NCI-H748 treated with DMSO at 0.1 percent for 48 hours (cell line): ENCODE measurements at places on chromosomes 1 and 21.
A peak's percentile ranks its signal among the peaks of the same experiment; 100 is the strongest.

- no peak for DNase-seq
These were observed 24.4 kb upstream of the NDC1 start for GRCh38 chr1:53862507-53862906.

DNA sequence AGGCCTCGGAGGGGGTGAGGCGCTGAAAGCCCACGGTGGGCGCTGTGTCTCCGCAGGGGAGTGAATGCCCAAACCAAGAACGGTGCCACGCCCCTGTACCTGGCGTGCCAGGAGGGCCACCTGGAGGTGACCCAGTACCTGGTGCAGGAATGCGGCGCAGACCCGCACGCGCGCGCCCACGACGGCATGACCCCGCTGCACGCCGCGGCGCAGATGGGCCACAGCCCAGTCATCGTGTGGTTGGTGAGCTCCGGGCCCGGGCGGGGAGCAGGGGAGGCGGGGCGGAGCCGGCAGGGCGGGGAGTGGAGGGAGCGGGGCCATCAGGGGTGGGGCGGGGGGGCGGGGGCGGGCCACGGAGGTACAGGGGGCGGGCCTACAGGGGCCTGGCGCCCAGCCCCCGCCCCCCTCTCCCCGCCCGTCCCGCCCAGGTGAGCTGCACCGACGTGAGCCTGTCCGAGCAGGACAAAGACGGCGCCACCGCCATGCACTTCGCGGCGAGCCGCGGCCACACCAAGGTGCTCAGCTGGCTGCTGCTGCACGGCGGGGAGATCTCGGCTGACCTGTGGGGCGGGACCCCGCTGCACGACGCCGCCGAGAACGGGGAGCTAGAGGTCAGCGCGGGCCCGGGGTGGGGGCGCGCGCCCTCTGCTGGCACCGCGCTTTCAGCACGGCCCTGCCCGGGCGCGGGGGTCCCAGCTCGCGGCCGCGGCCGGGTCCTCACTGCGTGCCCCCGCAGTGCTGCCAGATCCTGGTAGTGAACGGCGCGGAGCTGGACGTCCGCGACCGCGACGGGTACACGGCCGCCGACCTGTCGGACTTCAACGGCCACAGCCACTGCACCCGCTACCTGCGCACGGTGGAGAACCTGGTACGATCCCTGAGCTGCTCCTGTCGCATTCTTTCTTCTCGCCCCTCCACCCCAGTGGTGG is 15.9 kb downstream of the ESPN start:
- peak; percentile 21 for DNase-seq

DNA sequence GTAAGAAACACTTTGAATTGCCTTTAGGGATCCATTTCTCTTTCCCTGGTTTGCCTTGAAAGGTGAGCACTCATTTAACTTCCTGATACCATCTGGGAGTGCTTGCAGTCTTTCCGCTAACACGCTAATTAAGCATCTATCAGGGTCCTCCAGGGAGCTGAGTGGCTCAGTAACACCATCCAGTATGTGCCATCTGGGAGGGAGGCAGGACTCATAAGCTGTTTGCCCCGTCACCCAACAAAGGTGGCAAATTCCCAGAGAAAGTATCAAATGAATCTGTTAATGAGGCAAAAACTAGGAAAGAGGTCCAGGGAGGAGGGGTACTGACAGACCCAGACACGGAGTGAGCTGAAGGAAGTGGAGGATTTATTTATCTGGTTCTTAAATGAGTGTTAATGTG is 430.9 kb downstream of the HLX start:
- DNase-seq, result no peak

DNA sequence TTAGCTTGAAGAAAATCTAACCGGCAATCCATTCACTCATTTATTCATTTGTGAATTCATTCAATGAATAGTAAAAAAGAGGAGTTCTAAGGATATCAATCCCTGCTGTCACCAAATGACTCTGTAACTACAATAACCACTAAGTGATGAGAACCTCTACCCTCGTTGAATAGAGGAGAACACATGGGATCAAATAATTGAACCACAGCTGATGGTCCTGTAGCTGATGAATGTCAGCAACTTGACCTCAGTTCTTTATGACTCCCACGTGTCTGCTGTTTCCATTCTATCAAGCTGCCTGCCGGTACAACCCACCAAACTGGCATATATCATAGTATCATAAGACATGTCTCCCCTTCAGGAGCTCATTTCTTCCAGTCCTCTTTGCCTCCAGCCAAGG is 150.3 kb downstream of the PTGER3 start:
- no peak for DNase-seq

- no peak for DNase-seq
These were observed 22.0 kb upstream of the BCAR3 start for GRCh38 chr1:93703643-93704042.

DNA sequence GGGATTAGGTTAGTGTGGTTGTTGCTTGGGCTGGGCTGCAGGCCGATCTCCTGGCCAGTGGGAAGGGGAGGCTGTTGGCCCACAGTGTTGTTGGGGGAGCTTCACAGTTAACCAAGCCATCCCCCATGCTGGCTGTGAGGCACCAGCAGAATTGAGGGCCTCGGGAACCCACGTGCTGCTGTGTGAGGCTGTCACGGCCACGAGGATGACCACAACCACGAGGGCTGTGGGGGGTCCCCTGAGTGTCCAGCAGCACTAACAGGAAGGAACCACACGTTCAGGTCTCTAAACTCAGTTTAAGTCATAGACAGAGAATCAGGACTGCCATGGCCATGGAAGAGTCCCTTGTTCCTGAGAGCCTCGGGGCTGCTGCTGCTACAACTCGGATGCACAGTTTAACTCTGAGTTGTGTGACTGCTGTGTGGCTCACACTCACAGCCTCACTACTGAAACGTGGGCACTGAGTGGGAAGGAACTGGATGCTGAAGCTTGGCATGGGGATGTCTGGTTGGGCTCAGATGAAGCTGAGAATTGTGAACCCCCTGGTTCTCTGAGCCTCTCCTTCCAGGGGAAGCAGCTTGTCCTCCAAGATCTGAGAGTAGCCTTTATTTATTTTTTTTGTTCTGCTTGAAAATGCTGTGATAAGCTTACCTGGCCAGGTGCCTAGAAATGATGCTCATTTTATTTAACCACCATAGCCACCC is 4.8 kb upstream of the MMEL1 start:
- DNase-seq, result no peak

- peak; percentile 4 for DNase-seq
These were observed 16.6 kb upstream of the CACYBP start for GRCh38 chr1:174982971-174983689.

DNA sequence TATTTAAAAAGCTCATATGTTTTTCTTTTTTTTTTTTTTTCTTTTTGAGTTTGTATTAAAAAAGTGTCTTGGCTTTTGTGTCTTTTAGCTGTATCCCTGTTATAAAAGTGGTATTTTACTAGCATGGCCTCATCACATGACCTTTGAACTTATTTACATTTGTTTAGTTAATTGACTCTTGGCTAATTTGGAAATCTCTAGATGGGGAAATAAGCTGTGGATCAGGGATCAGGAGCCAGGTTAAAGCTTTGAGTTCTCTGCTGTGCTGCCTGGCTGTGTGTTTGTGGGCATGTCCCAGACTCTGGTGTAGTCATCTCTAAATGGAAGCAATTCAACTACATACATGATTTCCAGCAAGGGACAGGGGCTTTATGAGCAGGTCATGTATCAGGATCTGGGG is 56.5 kb downstream of the HHAT start:
- no peak for DNase-seq

DNA sequence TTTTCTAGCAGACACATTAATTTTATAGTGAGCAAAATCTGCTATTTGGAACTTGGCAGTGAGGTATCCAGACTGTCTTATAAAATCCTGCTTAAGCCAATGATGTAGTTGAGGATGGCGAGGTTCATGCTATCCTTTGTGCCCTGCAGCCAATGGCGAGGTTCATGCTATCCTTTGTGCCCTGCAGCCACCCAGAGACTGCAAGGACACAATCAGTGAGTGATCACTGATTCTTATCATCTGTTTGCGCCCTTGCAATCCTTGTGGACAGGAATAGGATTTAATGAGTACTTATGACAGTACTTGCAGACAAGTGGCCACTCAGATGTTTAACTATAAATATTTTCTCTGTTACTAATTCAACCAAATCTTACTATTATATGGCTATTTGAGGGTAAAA is 112.6 kb downstream of the EIF4G3 start:
- no peak for DNase-seq

GRCh38 chr1:80392529-80392928 is 1386.0 kb upstream of the ADGRL4 start:
- no peak for DNase-seq

- DNase-seq, result peak; percentile 99
These were observed 24.4 kb upstream of the AHCYL1 start for GRCh38 chr1:109959974-109960744.

DNA sequence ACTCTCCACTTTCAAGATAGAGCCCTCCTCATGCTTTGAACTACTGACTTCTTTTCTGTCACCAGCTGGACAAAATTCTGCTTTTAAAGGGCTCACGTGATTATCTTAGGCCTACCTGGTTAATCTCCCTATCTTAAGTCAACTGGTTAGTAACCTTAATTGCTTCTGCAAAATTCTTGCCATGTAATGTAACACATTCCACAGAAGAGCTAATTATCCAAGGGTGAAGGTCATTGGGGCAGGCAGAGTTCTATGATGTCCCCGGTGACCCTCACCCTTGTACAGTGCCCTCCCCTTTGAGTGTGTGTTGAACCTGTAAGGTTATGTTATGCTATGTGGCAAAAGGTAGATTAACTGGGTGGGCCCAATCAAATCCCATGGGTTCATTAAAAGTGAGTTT is 25.2 kb upstream of the FOXE3 start:
- no peak for DNase-seq

DNA sequence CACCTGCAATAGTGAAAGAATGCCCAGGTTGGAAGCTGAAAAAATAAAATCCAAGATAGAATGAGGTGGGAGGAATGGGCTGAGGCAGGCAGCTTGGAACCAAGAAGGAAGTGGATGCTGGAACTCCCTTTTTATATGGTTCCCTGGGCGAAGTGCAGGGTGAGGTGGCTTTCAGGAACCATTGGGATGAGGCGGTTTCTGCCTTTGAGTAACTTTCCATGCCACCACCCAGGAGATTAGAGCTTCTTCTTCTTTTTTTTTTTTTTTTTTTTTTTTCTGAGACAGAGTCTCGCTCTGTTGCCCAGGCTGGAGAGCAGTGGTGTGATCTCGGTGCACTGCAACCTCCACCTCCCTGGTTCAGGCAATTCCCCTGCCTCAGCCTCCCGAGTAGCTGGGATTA is 17.8 kb upstream of the MRPS6 start:
- DNase-seq, result no peak

DNA sequence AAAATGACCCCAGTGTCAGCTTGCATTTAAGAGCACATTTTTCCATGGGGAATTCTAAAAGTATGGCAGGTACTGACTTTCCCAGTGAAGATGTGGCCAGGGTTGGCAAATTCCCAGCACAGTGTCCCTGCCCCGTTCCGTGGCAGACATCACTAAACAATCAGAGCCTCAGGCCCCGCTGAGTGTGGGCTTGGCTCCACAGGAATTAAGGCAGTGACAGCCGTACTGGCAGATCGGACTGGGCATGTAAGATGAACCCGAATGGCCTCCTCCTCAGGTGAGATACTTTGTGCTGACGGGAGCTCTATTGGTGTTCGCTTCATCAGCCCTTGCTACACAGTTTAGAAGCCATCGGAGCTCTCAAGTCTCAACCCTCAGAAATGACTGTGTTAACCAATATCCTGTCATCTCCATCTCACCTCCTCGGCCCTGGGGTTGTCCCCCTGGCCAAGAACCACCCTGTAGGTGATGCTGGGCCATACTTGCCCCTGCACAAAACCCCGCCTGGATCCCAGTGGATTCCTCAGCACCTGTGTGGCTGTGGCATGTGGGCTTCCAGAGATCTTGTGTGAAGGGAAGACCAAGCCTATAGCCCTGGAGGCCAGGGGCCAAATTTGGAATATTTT is 29.0 kb upstream of the ABCG1 start:
- no peak for DNase-seq

DNA sequence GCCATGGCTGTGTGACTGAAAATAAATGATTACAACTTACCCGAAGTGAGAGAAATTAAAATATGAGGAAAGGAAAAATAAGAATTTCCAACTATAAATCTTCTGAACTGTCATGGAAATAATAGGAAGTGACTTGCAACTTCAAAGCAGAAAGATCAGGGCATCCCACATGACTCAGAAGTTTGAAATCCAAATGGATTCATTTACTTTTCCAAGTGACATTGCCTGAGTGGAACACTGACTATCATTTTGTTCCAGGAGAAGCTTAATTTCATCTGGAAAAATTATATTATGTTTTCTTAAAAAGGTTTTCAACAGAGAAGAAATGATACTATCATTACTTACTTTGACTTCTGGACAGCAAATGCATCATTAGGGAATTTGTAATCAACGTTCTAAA is 110.8 kb downstream of the GREM2 start:
- DNase-seq, result no peak

DNA sequence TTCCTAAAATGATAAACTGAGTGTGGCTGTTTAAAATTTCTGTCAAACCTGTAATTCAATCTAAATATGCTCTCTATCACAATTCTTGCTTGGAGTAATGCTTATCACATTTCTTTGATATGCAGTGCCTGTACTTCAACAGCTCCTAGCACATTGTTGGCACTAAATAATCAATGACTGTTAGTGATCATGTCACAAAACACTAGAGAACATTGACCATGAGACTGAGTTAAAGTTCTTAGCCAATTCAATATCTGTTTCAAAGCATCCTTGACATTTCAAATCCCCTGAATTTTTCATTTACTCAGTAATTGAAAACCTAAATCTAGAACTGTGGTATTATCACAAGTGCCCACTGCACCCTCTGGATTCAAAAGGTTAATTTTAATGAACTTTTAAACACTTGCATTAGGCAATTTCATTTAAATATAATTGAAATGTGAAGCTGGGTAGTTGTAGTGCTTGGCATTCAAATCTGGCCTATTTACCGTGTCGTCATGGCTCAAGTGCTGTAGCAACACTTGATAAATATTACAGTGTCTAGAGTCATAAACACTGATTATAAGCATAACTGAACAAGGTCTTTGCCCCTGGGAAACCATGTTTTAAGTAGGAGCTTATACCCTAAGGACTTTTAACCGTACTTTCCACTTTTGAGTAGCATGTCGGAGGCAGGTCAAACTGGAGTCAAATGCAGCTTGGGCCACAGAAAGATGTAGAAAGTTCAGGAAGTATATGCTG is 143.6 kb downstream of the LRRC7 start:
- DNase-seq, result no peak

DNA sequence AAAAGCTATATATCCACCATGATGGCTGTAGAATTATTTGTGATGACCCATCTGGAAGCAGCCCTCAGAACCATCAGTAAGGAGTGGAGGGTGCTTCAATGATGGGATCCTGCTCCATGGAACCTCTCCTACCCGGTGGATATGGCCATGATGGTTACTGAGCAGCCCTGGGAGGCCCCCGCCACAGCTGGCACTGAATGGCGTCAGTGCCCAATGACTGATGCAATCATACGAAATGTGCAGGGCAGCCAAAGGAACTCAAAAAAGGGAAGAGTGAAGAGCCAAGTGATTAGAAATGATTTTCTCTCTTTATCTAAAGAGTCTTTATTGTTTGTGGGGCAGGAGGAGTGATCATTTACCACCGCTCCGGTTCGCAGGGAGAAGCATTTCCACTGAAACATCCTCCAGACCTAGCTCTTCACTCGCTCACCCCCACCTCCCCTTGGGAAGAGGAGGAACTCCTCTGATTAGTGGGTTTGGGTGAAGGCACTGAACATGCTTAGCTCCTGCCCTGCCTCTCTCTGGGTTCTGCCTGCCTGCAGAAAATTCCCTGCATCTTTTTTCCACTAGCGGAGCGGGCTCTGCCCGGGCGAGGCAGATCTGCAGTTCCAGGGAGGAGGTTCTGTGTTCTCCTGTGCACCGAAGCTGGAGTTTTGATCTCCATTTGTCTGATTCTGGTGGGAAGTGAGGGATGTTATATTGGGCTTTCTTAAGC is 260.3 kb downstream of the GRIK3 start:
- DNase-seq, result no peak

GRCh38 chr1:173869021-173869359 is 810 bp downstream of the ZBTB37 start:
- DNase-seq, result no peak
